NCI-H1417 treated with DMSO at 0.1 percent for 48 hours (cell line): ENCODE measurements at places on chromosomes 2 and 18.

DNA sequence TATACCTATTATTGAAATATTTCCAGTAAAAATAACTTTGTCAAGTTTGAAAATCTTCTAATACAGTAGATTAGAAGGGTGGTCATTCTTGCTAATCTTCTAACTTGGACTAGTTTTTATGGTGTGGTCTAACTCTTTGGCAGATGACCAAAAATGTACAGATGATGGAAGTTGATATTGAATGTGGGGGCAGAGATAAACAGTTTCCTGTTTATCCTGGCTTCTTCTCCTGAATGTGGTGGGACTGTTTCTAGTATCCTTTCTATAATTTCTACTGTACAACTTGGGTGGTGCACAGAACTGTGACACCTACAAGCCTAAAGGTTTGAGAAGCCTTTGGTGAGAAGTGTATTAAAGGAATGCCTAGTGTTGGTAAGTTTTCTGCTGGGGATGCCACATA is 178.7 kb downstream of the PDE11A start:
- no peak for DNase-seq

DNA sequence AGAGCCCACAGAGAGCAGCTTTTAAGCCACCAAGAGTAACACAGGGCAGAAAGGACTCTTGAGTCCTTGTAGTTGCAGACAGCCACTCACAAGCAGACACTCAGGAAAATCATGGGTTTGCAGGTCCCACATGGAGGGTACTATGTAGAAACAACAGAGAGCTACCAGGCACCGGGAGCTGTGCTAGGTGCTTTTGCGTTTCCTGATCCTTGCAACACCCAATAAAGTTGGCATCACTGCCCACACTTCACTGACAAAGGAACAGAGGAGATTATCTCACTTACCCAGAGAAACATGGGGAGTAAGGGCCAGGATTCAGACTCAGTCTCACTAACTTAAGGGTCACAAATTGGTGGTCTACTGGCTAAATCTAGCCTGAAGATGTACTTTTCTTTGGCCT is 32.5 kb upstream of the BZW1 start:
- no peak for DNase-seq

DNA sequence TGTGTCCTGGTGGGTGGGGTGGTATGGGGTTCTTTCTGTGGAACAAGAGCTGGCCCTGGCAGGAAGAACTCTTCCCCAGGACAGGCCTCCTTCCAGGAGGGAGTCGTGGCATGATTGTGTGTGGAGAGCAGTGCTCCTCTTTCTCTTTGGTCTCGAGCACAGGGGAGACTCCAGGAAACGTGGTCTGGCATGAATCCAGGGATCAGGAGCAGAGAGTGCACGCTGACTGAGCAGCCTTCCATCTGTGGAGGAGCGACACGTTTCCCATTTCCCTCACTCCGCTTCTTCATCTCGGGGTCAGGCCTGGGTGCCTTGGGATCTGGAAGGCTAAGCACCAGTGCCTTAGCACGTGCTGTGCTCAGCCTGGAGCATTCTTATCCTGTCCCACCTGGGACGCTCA is 132.0 kb upstream of the HDAC4 start:
- DNase-seq = no peak

DNA sequence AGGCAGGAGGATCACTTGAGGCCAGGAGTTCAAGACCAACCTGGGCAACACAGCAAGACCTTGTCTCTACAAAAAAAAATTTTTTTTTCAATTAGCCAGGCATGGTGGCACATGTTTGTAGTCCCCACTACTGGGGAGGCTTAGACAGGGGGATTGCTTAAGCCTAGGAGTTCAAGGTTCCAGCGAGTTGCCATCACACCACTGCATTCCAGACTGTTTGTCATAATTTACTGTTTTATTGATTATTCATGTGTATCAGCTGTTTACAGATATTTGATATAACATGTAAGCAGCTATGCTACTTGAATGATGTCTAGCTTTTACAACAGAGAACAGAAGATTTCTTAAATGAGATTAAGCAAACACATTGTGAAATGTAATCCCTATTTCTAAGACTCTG is 35.3 kb downstream of the DSG2 start:
- no peak for DNase-seq

DNA sequence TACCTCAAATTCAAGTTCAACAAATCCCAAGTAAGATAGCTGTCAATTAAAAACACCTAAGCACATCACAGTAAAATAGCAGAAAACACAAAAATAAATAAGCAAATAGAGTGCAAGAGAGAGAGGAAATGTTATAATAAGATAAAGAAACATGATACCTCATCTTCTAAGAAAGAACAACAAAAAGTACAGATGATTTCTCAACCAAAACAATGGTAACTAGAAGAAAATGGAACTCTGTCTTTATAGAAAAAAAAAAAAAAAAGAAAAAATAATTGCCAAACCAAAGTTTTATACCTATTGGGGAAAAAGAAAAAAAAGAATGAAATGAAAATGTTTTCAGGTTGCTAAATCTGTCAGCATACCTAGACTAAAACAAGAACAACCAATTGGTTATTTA is 1253.5 kb upstream of the CDH2 start:
- DNase-seq = no peak

- DNase-seq = no peak
These were observed 172.1 kb downstream of the GFPT1 start for GRCh38 chr2:69214898-69215297.

DNA sequence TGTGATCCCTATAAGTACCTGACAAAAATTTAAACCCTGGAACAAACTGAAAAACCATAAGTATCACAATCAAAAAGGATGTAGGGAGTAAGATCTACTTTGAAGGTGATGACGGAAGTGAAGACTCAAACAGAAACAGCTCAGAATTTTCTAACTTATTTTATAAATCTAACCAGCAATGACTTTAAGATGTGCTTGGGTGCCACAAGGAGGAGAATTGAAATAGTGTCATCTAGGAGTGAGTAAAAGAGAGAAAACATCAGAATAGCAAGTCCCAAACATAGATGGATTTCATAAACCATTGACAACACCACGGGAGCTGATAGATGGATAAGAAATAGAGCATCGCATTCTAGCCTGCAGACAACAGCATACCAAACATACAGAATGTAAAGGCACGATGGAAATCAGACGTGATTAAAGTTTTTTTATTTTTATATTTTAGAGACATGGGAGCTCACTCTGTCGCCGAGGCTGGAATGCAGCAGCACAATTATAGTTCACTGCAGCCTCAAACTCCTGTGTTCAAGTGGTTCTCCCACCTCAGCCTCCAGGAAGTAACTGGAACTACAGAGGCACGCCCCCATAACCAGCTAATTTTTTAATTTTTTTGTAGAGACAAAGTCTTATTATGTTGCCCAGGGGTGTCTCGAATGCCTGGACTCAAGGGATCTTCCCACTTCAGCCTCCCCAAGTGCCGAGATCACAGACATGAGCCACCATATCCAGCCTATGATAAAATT is 36.9 kb downstream of the MAP3K19 start:
- no peak for DNase-seq

DNA sequence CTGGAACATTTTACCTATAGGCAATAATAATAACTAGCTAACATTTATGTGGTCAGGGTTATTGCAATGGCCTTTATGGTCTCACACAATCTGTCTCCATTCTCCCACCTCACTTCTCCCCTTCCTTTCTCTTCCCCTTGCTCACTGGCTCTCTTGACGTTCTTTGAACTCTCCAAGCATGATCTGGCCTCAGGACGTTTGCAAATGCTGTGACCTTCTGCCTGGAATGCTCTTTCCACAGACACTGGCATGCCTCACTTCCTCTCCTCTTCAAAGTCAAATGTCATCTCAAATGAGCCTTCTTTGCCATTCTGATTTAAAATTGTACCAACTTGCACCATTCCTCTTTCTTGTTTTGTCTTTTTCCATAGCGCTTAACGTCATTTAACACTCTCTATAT is 25.3 kb upstream of the GCG start:
- no peak for DNase-seq

GRCh38 chr2:25063876-25064660 is 22.2 kb downstream of the EFR3B start:
- no peak for DNase-seq

- no peak for DNase-seq
These were observed 1674.1 kb upstream of the TMEFF2 start for GRCh38 chr2:193868833-193869232.

DNA sequence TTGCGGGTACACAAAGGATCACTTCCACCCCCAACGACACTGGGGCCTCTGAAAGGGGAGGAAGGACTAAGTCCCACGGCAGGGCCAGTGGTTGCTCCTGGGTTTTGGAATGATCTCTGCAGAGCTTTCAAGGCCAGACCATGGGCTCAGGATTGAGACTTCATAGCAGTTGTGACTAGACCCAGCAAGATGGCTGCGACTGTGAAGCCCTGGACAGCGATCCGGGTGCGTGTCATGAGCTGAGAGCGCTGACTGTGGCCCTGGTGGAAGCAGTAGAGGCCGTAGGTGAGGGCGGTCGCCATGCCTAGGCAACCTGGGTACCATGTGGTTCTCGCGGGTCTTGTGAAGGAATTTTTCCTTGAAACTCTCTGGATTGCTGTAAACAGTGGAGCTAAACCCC is 27.3 kb downstream of the NCL start:
- DNase-seq = no peak

- DNase-seq = no peak
These were observed 150.5 kb downstream of the COPS8 start for GRCh38 chr2:237236188-237236587.

- no peak for DNase-seq
These were observed 175.3 kb upstream of the TCF4 start for GRCh38 chr18:55763298-55763697.

- no peak for DNase-seq
These were observed 470.7 kb upstream of the ZEB2 start for GRCh38 chr2:144990661-144991060.

- DNase-seq = no peak
These were observed 805.6 kb upstream of the ZEB2 start for GRCh38 chr2:145325485-145325884.

- DNase-seq = no peak
These were observed at the start of gene B3GNT2 for GRCh38 chr2:62195421-62196277. Gene B3GNT2 (plus strand): TSS chr2:62196115. CDS start chr2:62222221, 26,106 bp downstream.

GRCh38 chr2:77566131-77566530 is 44.0 kb upstream of the LRRTM4 start:
- no peak for DNase-seq
